Motor neuron (in vitro differentiated cells): ENCODE measurements at places on chromosomes 1 and 21. TPM values are rescaled to one million over a fixed set of nuclear protein-coding genes. Genes with fewer than 3 reads are reported as not detected.

IFI6 gene
- total RNA-seq, result 16.0 and 19.8 TPM in 2 replicates

HES4 gene
- total RNA-seq, result 22.9 and 26.9 TPM in 2 replicates

RNF186 gene
- total RNA-seq, result 0.18 and 0.25 TPM in 2 replicates

IL19 gene
- total RNA-seq, result 0.21 TPM in 1 of 2 replicates, not detected in the other

LMOD1 gene
- total RNA-seq, result 0.31 and 0.43 TPM in 2 replicates

EDARADD gene
- total RNA-seq, result 0.54 TPM in 1 of 2 replicates, not detected in the other

FUBP1 gene
- total RNA-seq, result 54.7 and 72.0 TPM in 2 replicates

LCE2A gene
- not detected in 2 replicates for total RNA-seq

PCSK9 gene
- total RNA-seq, result 1.7 and 2.1 TPM in 2 replicates

NR1I3 gene
- total RNA-seq, result 3.2 and 3.6 TPM in 2 replicates

LRRC42 gene
- 18.0 and 19.1 TPM in 2 replicates for total RNA-seq

LYPD8 gene
- total RNA-seq, result not detected in 2 replicates
